B cell (primary cell): ENCODE measurements at places on chromosomes 11 and 22. TPM values are rescaled to one million over a fixed set of nuclear protein-coding genes. Genes with fewer than 3 reads are reported as not detected.

DNA sequence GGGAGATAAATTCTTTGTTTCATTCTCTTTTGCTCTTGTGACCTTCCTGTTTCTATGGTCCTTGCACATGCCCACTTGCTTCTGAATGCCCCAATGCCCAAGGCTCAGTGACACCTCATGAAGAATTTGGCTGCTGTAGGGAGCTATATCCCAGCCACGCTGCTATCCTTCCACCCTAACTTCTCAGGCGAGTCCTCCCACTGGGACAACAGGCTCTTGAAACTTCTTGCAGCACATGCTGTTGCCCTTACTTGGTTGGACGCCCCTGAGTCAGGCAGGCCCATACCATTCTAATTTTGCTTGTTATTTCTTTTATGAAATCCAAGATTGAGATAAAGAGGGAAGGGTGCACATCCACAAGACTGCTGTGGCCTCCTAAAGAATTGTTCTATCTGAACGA, 57.6 kb upstream of the BLID start:
- DNase-seq: no peak

DNA sequence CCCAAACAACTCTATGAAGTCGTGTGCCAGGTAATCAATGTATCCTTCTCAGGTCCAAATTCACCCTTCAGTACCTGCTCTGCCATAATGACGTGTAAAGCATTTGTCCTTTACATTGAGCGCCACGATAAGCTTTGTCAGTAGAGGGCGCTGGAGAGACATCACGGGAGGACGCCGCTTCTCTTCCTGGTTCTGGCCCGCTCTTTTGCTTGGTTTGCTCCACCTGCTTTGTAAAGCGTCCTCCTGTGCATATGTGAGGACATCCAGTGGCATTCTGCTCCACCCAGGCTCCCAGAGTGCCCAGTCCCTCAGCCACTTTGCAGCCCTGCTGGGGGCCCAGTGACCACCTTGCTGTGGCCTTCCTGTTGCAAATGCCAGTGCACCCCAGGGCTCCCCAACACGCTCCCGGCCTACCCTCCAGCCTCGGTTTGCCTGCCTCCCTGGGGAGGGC, 61.1 kb downstream of the WT1 start:
- DNase-seq: no peak

DNA sequence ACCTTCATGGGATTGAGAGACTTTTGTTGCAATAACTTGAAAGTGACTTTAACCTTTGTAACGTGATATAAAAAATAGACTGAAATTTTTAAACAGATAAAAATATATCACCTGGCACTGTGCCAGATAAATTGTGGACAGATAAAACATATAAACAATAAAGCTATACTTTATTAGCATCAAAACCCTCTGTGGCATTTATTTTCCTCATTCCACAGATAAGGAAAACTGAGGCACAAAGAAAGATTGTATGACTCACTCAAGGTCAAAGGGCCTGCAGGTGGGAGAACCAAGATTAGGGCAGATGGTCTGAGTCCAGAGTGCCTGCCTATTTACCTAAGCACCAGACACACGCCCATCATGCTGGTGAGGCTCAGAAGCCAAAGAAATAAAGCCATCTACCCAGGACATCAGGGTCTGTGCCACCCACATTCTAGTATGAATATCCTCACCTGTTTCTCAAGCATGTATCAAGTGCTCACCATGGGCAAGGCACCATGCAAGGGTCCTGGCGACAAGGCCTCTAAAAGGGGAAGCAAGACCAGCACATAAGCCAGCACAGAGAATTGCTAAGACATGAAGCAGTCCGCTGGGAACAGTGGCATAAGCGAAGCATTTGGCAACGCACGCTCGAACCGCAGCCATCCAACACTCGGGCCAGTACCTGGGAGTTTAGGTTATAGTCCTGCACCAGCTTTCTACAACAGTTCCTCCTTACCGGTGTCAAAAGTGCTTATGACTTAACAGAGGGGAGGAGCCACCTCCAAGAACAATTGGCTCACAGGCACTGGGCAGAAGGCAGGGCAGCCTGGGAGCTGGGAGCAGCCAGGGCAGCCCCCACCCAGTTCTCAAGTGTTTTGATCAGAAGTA, 17.6 kb downstream of the MYH9 start:
- DNase-seq: peak; percentile 77

UBQLN3 gene
- total RNA-seq: 0.46 and 0.59 TPM in 2 replicates

LRRC4C gene
- total RNA-seq: 0.57 TPM in 1 of 2 replicates, not detected in the other

HTR3B gene
- not detected in 2 replicates for total RNA-seq

- DNase-seq: no peak
Measured at GRCh38 chr11:60870276-60870675, 2.9 kb downstream of the ZP1 start.

DNA sequence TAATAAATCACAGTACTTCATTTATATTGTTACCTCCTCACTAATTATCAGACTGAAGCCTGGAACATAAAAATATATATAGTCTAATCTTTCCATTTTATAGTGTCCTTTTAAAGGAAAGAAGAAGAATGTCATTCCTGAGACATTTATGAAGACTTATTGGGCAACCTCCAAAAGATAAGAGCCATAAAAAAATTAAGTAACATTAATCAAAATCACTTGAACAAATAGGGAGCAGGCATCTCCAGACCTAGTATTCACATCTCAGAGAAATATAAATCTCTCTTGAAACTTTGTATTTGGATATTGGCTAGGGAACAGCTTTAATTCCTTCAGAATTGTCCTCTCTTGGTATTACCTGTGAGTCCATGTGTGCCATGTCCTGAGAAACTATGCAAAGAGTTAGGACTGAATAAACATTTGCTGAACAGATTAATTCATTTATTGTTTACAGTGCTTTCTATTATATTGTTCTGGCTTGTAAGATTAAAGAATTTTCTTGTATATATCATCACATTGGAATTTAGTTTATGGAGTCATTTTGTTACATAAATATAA, 530.5 kb upstream of the LRRC4C start:
- no peak for DNase-seq

DNA sequence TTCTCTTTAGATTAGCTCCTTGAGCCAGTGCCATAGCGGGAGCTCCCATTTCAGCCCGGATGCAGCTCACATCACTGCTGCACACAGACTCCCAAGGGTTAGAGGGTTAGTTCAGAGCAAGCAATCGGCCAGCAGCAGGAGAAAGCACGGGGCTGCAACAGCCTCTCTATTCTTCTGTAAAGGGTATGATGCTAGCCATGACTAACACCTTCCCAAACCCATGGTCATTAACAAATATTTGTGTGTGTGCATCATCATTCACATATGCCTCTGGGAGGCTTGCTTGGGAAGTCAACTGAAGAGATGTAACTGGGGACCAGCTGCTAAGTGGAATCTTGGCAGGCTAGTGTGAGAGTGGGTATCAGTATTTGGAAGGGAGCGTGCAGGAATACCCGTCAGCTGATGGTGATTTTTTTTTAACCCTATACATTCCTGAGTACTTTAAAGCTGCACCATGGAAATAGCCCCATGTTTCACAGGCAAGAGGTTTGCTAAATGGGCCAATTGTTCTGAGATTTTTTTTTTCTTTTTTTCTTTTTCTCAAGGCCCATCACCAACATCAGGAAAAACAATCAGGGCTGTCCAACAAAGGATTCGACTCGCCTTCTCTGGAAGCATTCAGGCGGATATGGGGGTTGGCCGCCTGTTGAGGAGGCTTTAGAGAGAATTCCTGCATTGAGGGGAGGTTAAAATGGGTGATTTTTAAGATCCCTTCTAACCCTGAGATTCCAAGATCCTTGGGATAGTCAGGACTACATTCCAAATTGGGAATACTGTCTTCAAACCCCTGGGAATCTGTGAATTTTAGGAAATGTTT, 33.2 kb upstream of the CCDC89 start:
- DNase-seq: no peak
